ENCODE measurements at places on chromosomes 1 and 21. TPM values are rescaled to one million over a fixed set of nuclear protein-coding genes. Genes with fewer than 3 reads are reported as not detected.

The JAM2 gene
- not detected for total RNA-seq

The MRPS21 gene
- total RNA-seq = 42.2 TPM

The H6PD gene
- 24.3 TPM for total RNA-seq

The DNM3 gene
- total RNA-seq = 2.5 TPM

The SPRR5 gene
- not detected for total RNA-seq

The AKR7A3 gene
- 2.0 TPM for total RNA-seq

The SPRR2A gene
- not detected for total RNA-seq

The BATF3 gene
- 0.25 TPM for total RNA-seq

Data from natural killer cell (primary cell).